ENCODE measurements at places on chromosomes 5 and 9.

- DNase-seq = no peak
Observed at GRCh38 chr9:15357050-15357653, 50.1 kb upstream of the TTC39B start.

DNA sequence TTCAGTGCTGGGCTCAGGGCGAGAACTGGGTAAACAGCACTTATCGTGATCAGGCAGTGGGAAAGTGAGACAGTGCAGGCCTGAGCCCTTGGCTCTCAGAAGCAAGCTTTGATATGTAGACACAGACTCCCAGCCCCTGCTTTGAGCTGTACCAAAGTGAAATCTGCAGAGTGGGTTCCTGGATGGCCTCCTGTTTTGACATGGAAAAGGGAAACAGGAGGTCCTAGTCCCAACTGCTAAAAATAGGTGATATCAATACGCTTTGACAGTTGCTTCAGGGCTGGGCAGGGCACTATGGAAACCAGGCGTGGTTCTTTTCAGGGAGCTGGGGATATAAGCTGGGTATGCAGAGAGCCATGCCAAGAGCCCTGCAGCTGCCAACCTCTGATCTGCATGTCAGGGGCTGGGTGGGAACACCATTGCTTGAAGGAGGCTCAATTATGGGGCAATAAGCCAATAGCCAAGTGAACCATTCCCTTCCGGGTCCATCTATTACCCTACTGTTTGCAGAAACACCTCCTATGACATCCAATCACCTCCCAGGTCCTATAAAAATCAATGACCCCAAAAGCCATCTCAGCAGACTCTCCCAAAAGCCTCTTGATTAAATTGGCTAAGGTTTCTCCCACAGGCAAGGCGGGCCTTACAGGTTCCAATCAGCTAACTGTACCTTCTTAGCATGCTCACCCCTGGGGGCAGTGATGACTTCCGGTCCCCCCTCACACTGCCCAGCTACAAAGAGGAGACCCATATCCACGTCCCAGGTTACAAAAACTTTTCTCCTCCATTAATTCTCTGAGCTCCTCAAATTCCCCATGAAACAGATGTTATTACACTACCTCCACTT, 45.8 kb downstream of the EPB41L4B start:
- no peak for DNase-seq

GRCh38 chr9:127767909-127768331, 10.5 kb downstream of the SH2D3C start:
- no peak for DNase-seq

- DNase-seq = no peak
Observed at GRCh38 chr5:67976181-67976580, 239.4 kb upstream of the PIK3R1 start.

- DNase-seq = no peak
Observed at GRCh38 chr5:131513780-131514179, 121.2 kb downstream of the RAPGEF6 start.

- no peak for DNase-seq
Observed at GRCh38 chr5:124124711-124125229, 612.8 kb downstream of the CSNK1G3 start.

DNA sequence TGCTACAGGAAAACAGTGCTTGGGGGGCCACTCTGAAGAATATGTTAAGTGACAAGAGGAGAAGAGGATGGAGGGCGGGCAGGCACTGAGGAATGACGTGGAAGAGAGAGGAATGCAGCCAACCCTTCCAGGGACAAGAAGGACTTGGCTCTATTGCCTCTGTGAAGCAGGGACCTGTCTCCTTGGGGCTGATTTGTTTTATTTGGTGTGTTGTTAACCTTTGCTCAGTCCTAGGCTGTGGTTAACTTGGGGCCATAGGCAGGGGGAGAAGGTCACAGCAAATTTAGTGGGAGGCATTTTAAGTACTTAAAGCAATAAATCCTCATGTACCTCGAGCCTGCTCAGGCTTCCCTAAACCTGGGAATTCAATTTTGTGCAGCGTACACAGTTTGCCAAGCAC, 39.9 kb downstream of the KIF4B start:
- DNase-seq = no peak

- DNase-seq = no peak
Observed at GRCh38 chr9:133100506-133101355, 20.3 kb downstream of the RALGDS start.
